ENCODE measurements at places on chromosomes 11 and 22.

- DNase-seq = no peak
These were observed 38.3 kb upstream of the TFIP11 start for GRCh38 chr22:26550498-26551033.

DNA sequence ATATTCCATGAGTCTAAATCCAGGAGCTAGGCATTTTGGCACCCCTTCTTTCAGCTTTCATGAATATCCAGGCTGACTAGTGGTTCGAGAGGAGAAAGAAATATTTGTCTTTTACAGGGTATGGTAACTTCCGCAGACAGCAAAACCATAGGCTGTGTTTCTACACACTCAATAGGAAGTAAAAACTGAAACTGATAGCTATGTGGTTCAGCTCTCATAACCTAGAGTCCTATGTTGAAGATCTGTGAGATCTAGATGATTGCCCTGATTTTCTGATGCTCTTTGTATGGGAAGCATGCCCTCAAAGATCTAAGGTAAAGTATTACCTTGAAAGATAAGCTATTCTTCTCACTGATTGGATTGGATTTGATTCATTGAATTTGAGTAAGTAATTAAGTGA, 118.3 kb downstream of the CD44 start:
- no peak for DNase-seq

GRCh38 chr11:22044126-22044525, 148.8 kb upstream of the ANO5 start:
- DNase-seq = no peak

GRCh38 chr11:120385655-120386054, 49.4 kb downstream of the ARHGEF12 start:
- no peak for DNase-seq

GRCh38 chr11:120024046-120024445, 113.9 kb downstream of the TRIM29 start:
- no peak for DNase-seq

DNA sequence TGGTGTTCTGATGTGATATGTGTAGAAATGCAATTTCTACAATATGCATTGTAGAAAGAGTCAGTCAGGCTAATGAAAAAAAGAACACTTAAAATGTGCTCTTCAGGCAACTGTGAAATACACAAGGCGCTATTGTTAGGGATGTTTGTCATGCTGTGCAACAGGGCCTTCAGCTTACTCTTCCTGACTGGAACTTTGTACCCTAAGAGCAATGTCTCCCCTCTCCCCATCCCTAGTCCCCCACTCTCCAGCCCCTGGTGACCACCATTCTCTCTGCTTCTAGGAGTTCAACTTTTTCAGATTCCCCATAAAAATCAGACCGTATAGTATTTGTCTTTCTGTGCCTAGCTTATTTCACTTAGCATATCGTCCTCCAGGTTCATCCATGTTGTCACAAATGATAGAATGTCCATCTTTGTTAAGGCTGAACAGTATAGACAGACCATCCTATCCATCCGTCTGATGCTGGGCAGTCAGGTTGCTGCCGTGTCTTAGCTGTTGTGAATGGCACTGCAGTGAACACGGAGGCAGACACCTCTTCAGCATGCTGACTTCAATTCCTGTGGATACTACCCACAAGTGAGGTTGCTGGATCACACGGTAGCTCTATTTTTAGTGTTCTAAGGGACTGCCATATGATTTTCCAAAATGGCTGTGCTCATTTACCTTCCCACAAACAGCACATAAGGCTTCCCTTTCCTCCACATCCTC, 10.7 kb downstream of the NDUFV1 start:
- DNase-seq = no peak

GRCh38 chr11:329886-330253, 9.2 kb upstream of the IFITM3 start:
- no peak for DNase-seq

DNA sequence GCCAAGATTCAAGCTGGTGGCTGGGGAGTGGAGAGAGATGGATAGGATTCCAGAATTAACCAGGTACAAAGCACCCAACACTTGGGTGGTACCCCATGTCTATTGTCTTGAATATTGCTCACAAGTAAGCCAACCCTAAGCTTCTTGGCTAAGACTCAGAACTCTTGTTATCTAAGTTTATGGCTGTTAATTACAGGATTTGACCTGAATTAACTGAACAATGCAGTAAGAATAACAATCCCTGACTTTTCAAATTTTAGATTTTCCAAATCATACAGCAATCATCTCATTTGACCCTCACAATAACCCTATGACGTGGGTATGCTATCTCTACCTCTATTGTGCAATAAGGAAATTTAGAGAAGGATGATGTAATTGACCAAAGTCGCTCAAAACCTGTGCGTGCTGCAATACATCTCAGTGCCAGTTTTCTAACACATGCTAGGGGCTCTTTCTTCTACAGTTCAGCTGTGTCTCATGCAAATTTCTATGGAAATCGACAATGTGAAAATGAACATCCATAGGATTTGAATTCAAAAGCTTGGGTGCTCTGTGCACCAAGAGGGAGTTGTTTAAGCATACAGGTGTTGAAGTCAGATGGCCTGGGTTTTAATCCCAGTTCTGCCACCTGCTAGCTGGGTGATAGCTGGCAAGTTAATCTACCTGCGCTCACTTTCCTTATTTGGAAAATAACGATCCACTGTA, 40.1 kb upstream of the APLNR start:
- no peak for DNase-seq

GRCh38 chr11:69868006-69868810, 49.0 kb upstream of the FGF3 start:
- DNase-seq = no peak

DNA sequence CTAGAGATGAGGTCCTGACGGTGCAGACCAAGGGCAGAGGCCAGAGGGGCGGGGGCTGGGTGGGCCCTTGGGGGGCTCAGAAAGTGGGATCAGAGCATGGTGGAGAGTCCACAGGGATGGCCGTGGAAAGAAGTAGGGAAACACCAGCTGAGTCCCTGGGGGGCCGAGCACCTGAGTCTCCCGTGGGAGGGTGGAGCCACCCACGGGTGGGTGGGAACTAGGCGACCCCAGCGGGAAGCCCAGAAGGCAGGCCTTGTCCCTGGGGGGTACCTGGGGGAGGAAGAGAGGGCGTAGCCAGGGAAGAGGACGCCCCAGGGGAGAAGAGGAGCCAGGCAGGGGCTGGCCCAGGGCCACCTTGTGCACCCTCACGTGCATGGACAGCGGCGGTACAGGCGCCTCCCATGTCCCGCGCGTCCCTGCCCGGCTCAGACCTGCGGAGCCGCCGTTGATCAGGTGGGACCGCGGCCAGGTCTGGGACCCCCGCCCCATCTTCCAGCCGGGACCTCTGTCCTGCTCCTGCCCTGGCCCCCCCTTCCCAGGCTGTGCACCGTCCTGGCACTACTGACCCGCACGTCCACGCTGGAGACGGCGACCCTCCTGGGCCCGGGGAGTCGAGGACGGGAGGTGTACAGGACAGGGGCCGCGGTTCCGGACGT, 10.2 kb downstream of the CRELD2 start:
- DNase-seq = no peak

- no peak for DNase-seq
These were observed 57.9 kb downstream of the PANX1 start for GRCh38 chr11:94186342-94187203.

GRCh38 chr11:73147771-73148681, 5.9 kb upstream of the FCHSD2 start:
- no peak for DNase-seq

DNA sequence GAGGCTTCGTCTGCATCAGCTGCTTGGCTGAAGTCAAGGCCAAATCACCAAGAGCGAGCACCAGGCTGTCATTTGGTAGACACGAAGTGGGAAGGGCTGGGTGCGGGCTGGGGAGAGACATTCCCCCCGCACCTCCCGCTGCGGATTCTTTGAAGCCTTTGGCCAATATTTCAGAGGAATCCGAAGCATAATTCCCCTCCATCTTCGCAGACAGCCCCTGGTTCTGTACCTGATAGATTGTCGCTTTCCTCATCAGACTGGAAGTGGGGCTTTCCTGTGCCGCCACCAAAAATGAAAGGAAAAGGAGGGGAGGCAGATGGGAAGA, 15.3 kb downstream of the BLID start:
- DNase-seq = no peak

DNA sequence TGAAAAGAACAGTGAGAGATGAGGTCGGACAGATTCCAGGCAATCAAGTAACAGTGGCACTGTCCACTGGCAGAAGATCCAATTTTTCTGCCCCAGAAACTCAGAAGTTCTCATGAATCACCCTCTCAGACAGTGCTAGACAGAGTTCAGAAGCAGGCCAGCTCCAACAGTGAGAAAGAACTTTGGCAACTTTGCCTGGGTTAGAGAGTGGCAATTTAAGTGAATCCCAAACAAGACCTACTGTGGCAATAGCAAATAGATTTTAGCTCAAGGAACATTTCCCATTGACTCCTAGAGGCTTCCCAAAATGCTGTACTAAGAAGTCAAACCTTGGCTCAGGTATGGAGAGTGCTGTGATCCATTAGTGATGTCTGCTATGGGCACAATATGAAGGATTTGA, 12.3 kb downstream of the CD44 start:
- no peak for DNase-seq

DNA sequence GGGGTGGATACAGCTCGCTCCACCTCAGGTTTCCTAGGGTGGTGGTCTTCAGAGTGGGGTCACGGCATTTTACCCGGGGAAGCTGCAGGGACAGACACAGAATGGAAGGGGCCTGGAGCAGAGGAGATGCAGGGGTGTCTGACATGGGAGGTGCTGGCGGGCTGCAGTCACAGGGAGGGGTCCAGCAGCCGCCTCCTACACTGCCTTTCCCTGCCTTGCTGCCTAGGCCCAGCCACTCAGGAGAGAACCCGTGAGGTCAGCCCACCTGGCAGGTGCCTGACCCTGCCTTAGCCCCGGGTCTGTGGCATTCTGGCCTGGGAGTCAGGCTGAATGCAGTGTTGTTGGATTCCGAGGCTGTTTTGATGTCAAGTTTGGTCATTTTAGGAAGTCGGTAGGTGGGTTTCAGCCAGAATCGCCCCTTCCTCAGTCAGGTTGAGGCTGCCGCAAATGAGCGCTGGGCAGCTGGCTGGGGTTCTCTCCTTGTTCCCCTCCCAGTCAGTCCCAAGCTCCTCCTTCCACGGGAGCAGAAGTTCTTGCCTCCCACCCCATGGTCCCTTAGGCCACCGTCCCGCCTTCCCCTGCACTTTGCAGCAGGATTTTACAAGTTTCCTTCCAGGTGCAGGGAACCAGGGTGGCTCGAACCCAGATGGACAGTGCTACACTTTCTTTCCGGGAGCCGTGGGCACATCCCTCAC, 294.5 kb downstream of the TBC1D22A start:
- DNase-seq = no peak

GRCh38 chr11:128291835-128292234, 295.5 kb downstream of the ETS1 start:
- DNase-seq = peak; percentile 46

DNA sequence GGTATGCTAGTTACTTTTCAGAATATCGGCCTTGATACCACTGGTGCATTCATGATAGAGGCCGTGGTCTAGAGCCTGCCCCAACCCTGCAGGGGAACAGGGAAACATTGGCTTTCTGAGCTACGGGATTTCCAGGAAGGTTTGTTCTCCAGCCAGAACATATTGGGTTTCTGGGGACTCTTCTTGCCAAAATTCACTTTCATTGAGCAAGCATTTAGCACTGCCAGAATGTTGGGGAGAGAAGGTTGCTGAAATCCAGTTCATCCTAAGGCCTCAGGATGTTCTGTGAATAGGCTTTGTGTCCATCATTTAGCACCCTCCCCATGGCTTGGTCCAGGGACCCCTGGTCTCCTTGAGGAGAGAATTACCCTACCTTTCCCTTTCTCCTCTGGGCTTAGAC, 36.7 kb downstream of the DRG1 start:
- DNase-seq = no peak

DNA sequence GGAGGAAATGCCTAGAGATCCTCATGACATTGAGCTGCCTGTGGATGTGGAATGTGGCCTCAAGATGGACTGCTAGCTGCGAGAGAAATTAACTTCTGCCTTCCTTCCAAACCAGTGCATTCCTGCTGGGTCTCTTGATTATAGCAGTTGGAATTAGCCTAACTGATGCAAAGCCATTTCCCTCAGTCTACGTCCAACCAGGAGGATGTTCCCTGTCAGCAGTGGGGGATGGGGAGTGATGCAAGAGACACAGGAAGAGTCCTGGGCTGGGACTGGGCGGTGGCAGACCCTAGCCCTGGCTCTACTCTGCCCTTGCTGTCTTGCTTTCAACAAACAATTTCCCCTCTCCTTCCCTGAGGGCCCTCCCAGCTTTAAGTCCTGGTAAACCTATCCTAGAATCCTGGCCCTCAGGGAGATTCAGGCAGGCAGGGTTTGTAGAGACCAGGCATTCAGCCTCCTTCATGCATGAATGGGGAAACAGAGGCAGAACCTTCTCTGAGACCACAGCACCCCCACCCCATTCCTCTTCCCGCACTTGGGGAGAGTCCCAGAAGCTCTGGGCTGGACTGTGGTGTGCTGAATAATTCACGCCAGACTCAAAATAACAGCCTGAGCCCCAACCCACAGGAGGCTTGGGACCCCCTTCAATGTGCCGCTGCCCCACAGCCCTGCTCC, 17.0 kb downstream of the C11orf96 start:
- DNase-seq = no peak

DNA sequence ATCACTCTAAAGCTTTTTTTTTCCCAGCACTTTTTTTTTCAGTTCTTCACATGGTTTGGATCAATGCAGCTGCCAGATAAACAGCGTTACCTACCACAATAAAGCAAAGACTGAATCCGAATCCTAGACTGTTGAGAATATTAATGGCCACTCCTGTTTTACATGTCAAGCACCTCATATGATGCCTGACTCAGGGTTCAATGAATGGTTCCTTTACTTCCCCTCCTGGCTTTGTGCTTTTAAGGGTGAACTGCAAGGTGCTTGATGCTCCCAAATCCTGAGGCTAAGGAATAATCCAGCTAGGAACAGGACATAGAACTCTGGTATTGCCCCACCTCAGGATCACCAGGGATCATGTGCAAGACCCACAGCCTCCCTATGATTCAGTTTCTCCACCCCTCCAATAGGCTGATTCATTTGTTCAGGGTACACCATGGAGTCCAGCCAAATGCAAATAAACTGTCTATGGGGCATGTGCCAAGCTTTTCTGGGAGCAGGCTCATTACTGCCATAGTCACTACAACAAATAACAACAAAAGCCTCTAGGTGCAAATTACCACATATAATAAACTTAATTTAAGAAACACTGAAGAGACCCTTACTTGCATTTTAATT, 104.3 kb downstream of the GAB2 start:
- DNase-seq = no peak

- DNase-seq = no peak
These were observed 10.7 kb downstream of the MAML2 start for GRCh38 chr11:96332126-96332771.

DNA sequence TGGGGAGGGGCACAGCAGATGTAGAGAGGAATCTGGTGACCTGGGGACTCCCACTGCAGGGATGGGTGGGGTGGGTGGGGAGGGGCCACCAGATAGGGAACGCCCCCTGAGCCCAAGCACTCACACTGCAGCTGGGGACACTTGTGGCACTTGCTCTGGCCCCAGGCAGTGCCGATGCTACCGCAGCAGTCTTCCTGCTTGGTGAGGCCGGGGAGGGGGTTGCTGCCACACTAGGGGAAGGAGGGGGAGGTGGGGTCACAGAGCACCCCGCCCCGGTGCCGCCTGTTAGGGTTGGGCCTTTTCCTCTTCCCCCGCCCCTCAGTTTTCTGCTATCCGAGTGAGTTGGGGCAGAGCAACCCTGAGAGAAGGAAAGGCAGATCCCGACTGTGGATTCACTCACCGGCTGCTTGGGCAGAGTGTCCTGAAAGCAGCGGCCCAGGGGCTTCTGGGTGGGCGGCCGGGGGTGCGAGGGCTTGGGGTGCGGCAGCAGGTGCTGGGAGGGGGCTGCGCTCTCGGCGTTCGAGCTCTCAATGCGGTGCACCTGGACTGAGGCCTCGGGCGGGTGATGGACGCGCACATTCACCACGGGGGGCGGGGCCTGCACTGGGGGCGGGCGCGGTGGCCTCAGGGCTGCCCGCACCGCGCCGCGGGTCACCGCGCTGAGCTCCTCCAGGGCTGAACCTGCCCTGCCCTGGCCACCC, 4.7 kb downstream of the LTBP3 start:
- DNase-seq = peak; percentile 46
